ENCODE measurements at places on chromosomes 16 and 17. TPM values are rescaled to one million over a fixed set of nuclear protein-coding genes. Genes with fewer than 3 reads are reported as not detected.

AKTIP gene
- 38.4 TPM for total RNA-seq

KRT17 gene
- total RNA-seq = 95.2 TPM

TELO2 gene
- 11.1 TPM for total RNA-seq

KRTAP1-5 gene
- not detected for total RNA-seq

ZNF423 gene
- 0.35 TPM for total RNA-seq

SPATA33 gene
- total RNA-seq = 3.0 TPM

LLGL2 gene
- 52.5 TPM for total RNA-seq

KRT14 gene
- 0.25 TPM for total RNA-seq

ATP2A1 gene
- 0.10 TPM for total RNA-seq

MT1E gene
- 893 TPM for total RNA-seq

INTS2 gene
- total RNA-seq = 15.5 TPM

ABCC6 gene
- total RNA-seq = 2.9 TPM

SSTR5 gene
- 0.40 TPM for total RNA-seq

CCL4 gene
- total RNA-seq = not detected

CCDC154 gene
- not detected for total RNA-seq
